ENCODE measurements at places on chromosomes 12 and 14.

GRCh38 chr12:103538397-103538796 lies 42.6 kb upstream of the C12orf42 start:
- no peak for DNase-seq

GRCh38 chr14:36091096-36091495 lies 85.4 kb downstream of the PTCSC3 start:
- no peak for DNase-seq

- no peak for DNase-seq
These were observed 28.7 kb upstream of the CPNE8 start for GRCh38 chr12:38934078-38934584.

- DNase-seq: no peak
These were observed 6.6 kb upstream of the PGF start for GRCh38 chr14:74962046-74962445.

DNA sequence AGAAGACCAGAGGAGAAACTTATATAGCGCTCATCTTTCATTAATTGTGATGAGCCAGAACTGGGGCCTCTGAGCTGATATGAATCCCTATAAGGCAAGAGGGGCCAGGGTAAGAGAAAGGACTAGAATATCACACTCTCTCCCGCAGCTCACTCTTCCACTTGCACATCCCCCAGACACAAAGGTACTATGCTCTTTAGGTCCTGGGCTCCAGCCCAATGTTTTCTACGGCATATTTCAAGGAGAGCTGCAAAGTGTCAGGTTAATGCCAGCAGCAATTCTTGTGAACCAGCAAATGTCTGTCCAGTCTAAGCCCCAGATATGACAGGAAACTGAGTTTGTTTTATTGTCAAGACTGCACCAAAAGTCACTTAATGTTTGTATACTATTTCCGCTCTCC lies 29.4 kb downstream of the PPP2R5E start:
- no peak for DNase-seq

- no peak for DNase-seq
These were observed 2.2 kb downstream of the KRT80 start for GRCh38 chr12:52189376-52190174.

DNA sequence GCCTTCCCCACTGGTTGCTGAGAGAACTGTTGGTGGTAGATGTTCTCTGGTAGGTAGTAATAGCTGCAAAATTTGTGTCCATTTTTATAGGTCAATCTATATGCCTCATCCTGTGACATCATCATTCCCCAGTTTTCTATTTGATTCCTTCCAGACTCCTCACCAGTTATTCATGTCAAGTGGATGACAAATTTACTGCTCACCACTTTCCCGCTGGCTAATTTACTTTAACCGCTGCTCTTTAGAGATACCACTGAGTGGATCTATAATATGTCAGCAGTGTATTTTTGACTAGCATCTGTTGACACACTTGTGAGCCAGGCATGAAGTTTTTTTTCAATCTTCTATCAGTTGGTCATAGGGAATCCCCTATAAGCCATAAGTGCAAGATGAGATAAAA lies 24.6 kb downstream of the GPR65 start:
- DNase-seq: no peak

- DNase-seq: no peak
These were observed 20.3 kb upstream of the GNS start for GRCh38 chr12:64779354-64779974.

DNA sequence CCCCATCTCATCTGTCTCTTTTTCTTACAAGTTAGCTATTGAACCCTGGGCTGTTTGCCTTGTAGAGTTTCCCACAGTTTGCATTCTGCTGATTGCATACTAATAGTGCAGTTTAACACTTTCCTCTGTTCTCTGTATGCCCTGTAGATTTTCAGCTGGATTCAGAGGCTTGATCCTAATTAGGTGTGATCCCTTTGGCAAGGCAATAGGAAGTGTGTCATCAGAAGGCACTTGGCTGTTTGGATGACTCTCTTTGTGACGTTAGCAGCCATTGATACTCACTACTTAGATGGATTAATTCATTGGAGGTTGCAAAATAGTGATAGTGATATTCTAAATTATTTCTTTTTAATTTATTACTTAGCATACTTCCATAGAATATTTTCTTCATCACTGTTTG lies 33.6 kb downstream of the FUT8 start:
- no peak for DNase-seq

DNA sequence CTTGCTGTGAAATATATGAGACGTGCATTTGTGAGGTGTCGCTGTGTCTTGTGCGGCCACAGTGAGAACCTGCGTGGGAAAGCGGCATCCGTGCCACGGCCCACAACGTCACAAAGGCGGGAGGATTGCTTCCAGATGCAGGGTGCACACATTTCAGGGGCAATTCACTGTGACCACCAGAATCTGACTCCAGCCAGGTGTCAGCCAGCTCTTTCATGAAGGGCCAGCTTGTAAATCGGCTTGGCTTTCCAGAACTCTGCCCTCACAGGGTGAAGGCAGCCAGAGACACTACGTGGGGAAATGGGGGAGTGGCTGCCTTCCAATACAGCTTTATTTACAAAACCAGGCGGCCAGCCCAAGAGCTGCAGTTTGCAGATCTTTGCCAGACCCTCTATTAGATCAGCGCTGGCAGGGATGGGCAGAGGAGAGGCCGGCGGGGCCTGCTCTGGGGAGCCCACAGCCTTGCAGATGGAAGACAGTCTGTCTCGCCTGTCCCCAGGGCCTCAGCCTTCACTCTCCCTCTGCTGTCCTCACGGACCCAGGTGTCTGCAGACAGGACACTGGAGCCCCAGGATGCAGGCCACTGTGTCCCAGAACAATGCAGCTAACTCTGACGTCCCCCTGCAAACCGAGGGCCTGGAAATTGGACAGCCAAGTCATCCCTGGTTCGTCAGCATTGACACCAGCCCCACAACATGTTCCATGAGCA lies 53.5 kb downstream of the ADGRD1 start:
- DNase-seq: peak; percentile 78

DNA sequence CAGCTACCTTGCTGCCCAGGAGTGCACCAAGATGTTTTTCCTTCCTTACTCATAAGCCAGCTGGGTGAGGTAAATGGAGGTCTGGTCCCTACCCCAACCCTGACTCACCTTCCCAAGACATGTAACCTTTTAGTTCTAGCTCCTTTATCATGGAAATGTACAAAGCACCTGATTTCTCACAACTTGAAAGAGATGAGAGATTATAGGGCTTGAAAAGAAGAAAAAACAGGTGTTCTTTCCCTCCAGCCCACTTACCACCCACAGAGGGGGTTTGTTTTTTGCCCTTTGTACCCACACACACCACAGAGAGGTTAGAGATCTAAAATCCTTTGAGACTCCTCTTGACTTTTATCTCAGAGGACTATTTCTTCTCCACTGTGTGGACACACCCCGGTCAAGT lies 21.1 kb downstream of the PLXNC1 start:
- DNase-seq: no peak

DNA sequence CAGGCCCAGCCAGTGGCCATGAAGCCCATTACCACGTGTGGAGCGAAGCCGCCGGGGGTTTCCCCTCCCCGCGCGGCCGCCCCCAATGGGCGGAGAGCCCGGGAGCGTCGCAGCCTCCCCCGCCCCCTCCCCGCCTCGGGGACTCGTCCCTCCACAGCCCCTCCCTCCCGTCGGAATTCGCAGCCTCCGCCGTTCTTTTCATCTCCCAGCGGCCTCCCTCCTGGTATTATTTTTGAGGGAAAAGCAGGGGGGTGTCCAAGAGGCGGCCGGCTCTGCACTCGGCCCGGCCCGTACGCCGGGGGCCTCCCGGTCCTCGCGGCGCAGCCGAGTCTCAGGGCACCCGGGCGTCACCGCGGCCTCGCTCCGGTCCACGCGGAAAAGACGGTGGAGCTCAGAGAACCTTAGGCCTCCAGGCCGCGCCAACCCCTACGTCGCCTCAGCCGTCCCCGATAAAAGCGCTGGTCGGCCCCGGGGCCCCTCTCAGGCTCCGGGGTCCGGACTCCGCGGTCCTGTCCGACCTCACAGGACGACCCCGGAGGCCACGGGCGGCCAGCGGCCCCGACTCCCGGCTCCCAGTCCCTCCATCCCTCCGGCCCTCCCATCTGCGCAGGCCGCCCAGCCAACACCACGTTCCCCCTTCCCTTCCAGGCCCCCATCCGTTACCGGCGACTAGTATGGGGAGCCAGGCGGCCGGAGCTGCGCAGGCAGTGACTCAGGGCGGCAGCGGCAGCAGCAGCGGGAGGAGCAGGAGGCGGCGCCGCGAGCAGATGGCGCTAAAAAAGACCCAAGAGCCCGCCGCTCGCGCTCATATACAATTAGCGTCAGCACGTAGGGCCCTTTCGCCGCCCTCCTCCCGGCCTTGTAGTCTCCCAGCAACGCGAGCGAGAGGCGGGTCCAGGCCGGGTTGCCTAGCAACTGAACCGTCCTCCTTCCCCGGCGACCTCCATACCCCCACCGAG lies at the start of gene NAP1L1:
NAP1L1 (minus strand) TSS at position 782 of the 959 bp plus-strand sequence. CDS start 10,466 bp downstream, outside the sequence.
- DNase-seq: peak; percentile 97

GRCh38 chr14:95088665-95089064 lies 68.7 kb downstream of the DICER1 start:
- no peak for DNase-seq

- no peak for DNase-seq
These were observed 144.0 kb upstream of the FBXO33 start for GRCh38 chr14:39576258-39576657.

All from left forelimb (tissue), 1 donor.